ENCODE measurements at places on chromosomes 2 and 18. TPM values are rescaled to one million over a fixed set of nuclear protein-coding genes. Genes with fewer than 3 reads are reported as not detected.

DNA sequence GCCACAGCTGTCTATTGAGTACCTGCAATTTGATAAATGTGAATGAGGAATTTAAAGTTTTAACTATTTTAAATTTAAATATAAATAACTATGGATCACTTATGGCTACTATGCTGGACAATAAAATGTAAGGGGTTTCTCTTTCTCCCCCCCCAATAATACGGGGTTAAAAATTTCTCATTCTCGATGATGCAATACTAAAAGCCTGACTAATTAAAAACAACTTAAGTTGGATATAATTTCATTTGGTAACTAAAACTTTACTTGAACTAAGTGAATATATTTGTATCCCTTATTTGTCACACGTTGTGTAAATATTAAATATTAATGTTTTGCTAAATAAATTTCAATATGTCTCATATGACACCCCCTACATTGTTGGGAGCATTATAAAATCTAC is 297.3 kb downstream of the GRB14 start:
- DNase-seq = no peak

GRCh38 chr2:233674314-233674713 is 2.6 kb downstream of the UGT1A9 start:
- DNase-seq = no peak

- no peak for DNase-seq
Observed at GRCh38 chr2:71702971-71703898, 249.9 kb downstream of the DYSF start.

DNA sequence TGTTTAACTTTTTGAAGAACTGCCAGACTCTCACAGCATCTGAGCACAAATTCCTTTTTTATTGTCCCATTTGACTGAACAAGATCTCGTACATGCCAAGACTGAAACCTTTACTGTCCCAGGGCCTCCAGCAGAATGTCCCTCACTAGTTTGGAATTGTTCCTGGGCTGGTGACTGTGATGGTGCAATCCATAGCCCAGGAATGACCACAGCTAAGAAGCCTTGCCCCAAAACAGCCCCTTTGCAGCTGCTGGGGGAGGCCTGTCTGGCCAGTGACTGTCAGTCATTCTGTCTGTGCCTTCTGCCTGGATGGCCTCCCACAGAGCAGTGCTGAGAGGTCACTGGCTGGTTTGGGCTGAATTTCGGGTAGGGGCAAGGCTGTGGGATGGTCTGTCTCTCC is 184.5 kb upstream of the MSH6 start:
- no peak for DNase-seq

- DNase-seq = no peak
Observed at GRCh38 chr2:137036619-137037018, 271.3 kb downstream of the THSD7B start.

- DNase-seq = no peak
Observed at GRCh38 chr2:222470802-222471468, 46.6 kb downstream of the SGPP2 start.

DNA sequence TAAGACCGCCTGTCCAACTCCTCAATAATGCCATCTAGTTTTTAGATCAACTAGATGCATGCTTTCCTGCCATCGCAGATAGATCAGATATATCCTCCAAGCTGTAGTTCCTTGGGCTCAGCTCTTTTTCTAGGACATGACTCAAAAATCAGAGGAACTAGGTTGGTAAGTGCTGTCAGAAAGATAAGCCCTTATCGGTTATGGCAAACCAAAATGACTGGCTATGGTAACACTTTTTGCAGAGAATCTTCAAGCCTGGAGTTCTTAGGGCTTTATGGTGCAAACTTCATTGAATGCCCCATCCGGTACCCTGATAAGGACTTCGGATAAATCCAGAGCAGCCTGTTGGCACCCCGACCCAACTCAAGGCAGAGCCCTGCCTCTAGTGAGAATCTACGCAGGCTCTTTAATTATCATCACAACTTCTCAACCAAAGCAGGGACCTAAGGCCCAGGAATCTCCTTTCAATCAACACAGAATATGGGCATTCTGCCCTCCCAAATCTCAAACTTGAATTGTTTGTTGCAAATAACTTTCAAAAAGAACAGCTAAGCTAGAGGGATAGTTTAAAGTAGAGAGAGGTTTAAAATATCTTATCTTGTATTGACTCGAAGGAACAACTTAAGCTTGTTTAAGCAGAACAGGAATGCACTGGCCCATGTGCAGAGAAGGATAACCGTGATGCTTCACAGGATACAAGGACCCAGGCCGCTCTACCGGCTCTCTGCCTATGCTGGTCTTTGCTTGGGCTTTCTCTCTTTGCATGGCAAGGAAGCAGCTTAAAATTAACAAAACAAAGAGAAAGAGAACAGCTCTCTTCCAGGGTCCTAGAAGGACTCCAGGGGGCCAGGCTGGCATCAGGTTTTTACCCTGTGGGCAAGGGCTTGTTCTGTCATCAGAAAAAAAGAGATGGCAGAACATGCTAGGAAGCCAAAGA is 3.4 kb upstream of the CYP1B1 start:
- no peak for DNase-seq

- DNase-seq = peak; percentile 99
Observed at GRCh38 chr2:68828887-68829708, 42.1 kb downstream of the BMP10 start.

GRCh38 chr18:7830468-7830867 is 263.4 kb downstream of the PTPRM start:
- peak; percentile 41 for DNase-seq

GRCh38 chr2:20446255-20446916 is 488 bp upstream of the RHOB start:
- DNase-seq = peak; percentile 46

DNA sequence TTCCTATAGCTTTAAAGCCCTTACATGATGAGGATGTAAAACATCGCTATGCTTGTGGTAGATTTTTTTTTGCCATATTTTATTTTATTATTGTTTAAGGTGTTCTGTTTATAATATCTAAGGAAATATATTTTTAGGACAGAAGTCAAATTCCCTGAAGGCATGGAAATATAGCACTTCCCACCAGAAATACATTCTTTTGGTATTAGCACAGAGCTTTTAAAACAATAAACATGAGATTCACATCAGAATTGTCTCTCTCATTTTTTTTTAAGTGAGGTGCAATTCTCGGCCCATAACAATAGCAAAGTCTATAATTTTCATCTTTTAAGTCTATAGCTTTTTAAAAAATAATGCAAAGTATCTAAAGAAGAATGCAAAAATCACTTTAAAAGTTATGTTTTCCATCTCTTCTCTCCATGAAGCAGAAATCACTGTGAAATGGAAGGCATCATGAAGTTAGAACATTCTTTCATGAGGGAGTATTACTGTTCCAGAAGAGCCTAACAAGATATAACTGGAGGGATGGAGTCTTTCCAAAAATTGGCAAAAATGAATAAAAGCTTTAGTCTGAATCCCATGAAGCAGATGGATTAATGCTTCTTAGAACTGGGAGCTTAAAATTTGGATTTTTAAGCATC is 283.6 kb upstream of the TRIB2 start:
- no peak for DNase-seq

GRCh38 chr2:238866656-238867277 is 18.9 kb downstream of the TWIST2 start:
- no peak for DNase-seq

GRCh38 chr2:156430980-156431358 is 5.2 kb upstream of the GPD2 start:
- DNase-seq = peak; percentile 42

GRCh38 chr2:101893681-101894381 is 97.9 kb upstream of the IL1R2 start:
- DNase-seq = no peak

Gene FAM168B
- total RNA-seq = 98.2 TPM

Gene C2orf66
- total RNA-seq = 0.14 TPM

Gene TUBA3E
- not detected for total RNA-seq

Gene PAX8
- total RNA-seq = 0.68 TPM

Gene STPG4
- not detected for total RNA-seq
